HuH-7 (cell line): ENCODE measurements at places on chromosomes 11 and 22.

- DNase-seq, result peak; percentile 55
These were observed 6.8 kb upstream of the PLAAT3 start for GRCh38 chr11:63621071-63621470.

DNA sequence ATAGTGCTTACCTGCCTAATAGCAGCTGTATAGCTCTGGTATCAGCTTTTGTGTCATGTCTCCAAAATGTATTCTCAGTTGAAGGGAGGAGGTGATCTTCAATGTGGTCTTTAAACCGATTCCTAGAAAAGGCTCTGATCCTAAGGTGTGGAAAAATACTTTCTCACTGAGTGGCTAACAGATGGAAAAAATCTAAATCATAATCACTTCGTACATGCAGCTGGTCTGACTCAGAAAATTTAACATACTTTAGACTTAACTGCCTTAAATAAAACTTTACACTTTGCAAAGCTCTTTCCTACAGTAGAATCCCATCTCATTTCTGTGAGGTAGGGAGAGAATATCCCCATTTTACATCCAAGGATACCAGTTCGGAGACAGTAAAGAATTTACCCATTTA is 38.0 kb downstream of the C2CD3 start:
- no peak for DNase-seq

- no peak for DNase-seq
These were observed 88.3 kb downstream of the LUZP2 start for GRCh38 chr11:24585192-24585591.

GRCh38 chr11:128956401-128957201 is 13.9 kb upstream of the TP53AIP1 start:
- peak; percentile 63 for DNase-seq
